ENCODE measurements at places on chromosomes 7 and 10.

DNA sequence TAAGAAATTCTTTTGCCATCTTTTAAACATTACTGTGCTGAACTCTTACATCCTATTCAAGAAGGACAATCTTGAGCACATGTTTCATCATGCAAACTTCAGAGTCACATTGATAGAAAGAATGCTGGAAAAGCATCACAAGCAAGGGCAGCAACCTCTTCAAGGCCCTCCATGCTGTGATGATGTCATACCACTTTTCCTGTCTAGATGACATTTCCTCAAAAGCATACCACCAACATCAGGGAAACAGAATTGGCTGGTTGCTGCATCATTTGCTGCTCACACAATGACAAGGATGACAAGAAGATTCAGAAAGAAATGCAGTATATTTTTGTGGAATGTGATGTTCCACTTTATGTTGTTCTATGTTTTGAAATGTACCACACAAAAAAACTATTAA, 37.6 kb downstream of the CYP2C8 start:
- no peak for DNase-seq

DNA sequence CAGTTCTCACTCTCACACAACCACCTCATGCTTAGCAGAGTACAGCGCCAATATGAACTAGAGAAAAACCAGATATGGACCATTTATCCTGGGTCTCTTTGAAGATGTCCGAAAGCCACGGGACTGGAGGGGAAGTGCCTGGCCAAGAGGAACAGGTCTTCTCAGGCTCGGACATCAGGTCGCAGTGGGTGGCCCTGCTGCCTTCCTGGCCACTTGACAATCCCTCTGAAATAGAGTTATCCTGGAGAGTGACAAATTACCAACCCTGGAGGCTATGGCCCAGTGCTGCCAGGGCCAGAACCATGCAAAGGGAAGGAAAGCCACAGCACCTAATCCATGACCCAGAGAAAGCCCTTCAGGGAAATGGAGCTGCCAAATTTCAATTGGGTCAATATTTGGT, 646.8 kb upstream of the NRP1 start:
- DNase-seq, result no peak

DNA sequence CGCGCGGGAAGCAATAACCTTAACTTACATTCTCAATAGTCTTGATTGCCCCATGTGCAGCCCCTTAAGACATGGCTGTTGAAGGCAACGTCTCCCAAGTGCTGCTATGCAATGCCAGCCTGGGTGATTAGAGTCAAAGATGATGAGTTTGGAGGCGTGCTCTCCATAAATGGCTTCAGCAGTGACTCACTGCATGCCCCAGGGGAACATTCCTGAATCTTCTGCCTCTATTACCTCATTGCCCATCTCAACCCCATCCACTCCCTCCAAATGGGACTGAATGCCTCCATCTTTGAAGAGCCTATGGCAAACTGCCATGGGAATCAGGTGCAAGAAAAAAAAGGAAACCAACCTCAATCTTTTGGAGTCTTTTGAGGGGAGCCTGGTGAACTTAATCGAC, 282.8 kb downstream of the SNX10 start:
- DNase-seq, result no peak

GRCh38 chr7:148110097-148110868, 480.3 kb upstream of the C7orf33 start:
- DNase-seq, result no peak
